GM12892 (cell line): ENCODE measurements at places on chromosomes 12 and 14.

DNA sequence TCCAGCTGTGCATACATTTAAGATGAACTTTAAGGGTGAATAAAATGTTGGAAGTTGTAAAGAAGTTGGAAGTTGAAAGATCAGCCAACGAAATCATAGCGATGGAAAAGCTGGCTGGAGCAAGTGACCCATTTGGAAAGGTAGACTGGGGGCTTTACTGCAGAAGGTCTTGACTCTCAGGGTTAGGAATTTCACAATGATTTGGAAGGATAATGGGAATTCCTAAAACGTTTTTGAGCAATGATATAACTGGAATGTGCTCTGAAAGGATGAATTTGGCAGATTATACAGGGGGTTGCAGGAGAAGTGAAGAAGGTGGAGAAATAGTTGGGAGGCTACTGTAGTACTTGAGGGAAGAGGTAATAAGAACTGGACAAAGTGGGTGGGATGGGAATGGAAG is 27.4 kb downstream of the EMP1 start:
- no peak for DNase-seq

GRCh38 chr12:47819896-47820630 is at the start of gene HDAC7:
Gene HDAC7 (minus strand): TSS chr12:47819903. CDS start chr12:47819785, 118 bp downstream.
- peak; percentile 85 for DNase-seq

DNA sequence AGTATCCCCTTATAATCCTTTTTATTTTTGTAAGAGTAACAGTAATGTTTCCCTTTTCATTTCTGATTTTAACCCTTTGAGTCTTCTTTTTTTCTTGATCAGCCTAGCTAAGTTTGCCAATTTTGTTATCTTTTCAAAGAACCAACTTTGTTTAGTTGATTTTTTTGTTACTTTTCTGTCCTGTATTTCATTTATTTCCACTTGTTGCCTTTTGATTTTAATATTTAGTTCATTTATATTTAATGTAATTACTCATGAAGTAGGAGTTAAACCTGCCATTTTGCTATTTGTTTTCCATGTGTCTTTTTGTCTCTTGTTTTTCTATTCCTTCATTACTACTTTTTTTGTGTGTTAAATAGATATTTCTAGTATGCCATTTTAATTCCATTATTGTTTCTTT is 146.4 kb downstream of the ANO6 start:
- DNase-seq, result no peak

DNA sequence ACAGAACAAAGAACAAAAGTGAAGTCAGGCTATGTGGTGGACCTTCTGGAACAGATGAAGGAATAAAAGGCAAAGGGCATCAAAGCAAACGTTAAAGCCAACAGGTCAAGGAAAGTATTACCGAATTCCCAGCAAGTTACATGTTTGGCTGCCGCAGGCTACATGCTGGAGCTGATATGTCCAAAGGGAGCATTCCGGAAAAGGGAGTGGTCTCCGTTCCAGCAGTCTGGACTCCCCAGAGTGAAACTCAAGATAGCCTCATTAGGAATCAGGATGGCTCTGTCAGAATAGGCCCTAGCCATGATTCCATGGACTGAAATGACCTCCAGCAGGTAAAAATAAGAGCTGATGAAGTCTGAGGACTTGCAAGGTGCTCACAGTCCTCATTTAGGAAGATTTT is 379.8 kb upstream of the PRICKLE1 start:
- DNase-seq, result no peak

- DNase-seq, result no peak
Observed at GRCh38 chr12:60043236-60043635, 447.4 kb downstream of the SLC16A7 start.

- DNase-seq, result no peak
Observed at GRCh38 chr12:46024099-46024498, 33.7 kb upstream of the SCAF11 start.

DNA sequence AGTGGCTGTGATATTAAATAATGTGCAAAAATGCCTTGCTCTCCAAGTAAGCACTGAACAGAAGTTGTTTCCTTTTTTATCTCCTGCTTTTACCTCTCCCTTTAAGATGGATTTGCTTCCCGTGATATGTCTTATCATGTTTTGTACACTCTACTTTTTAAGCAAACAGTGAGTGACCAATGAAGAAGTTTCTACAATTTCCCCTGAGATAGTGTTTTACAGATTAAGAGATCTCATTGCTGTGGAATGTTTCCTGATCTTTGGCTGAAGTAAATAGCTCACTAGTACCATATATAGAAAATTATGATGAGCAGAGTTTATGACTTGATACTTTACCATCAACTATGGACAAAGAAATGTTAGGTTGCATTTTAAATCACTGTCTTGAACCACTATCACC is 184.8 kb upstream of the PDE3A start:
- no peak for DNase-seq

DNA sequence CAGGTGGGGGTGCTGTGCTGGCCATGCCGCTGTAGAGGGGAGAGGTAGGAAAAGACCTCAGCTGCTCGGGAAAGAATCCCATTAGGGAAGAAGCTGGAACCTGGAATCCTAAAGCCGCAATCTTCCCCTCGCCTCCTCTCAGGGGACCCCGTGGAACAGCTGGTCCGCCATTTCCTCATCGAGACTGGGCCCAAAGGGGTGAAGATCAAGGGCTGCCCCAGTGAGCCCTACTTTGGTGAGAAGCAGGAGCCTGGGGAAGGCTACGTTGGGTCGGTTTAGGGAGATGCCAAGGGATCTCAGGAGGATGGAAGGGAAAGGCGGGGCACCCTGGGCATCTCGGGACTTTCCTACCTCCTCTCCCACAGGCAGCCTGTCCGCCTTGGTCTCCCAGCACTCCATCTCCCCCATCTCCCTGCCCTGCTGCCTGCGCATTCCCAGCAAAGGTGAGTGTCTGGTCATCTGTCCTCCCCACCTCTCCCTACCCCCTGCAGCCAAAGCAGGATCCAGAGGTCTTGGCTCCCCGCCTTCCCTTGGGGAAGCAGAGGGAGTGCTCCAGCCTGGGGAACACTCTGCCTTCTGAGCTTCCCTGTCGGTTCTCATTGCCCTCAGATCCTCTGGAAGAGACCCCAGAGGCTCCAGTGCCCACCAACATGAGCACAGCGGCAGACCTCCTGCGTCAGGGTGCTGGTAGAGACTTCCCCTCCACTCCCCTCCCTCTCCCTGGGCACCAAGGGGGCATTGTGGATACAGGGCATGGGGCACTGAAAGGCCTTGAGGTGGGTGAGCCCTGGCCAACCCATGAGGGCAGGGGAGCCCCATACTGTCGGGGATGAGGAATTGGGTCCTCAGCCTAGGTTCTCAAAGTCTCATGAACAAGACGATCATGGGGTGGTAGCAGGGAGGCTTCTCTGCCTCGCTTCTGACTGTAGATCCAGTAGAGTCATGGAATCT is 12.4 kb downstream of the TNS2 start:
- no peak for DNase-seq

DNA sequence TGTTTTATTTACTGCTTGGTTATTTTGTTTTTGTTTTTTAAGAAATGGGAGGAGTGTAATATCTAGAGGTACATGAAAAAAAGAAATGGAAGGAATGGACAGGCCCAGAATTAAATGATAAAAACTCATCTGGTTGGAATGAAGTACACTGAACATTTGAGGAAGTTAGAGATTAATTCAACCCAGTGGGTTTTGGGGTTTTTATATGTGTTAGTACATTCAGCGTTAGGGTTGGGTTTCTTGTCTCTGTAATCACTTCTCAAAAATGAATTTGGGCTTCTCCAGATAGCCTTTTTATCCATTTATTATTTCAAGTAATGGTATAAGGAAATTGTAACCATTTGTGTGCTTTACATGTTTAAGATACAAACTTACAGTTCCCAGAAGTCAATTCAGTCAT is 19.5 kb upstream of the NUP107 start:
- DNase-seq, result no peak

- DNase-seq, result no peak
Observed at GRCh38 chr14:22472466-22472865, 116.6 kb downstream of the DAD1 start.

DNA sequence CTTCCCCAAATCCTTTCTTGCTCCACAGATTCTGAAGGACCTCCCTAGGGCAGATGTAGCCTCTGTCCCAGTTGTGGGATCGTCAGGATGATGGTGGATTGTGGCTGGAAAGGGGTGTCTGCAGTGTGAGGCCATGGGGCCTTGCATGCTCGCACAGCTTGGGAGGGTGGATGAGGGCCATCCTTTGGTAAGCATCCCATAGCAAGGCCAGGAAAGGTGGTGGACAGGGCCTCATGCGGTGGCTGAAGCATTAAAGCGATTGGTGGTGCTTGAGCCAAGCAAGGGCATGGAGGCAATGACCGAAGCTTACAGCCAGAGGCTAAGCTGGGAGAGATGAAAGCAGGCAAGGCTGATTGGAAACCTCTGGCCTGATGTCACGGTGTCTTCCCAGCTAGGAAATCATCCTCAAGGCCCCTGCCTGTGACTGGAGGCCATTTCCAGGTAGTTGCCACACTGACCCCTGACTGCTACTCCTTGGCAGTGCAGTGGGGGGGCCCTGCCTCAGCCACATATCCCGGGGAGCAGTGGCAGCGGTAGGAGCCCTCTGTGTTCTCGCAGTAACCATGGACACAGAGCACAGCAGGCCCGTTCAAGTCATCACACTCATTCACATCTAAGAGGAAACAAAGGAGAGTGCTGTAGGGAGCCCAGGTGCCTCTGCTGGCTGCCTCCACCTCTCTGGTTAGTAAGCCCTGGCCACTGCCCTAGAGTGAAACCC is 7.0 kb downstream of the ISCA2 start:
- no peak for DNase-seq

DNA sequence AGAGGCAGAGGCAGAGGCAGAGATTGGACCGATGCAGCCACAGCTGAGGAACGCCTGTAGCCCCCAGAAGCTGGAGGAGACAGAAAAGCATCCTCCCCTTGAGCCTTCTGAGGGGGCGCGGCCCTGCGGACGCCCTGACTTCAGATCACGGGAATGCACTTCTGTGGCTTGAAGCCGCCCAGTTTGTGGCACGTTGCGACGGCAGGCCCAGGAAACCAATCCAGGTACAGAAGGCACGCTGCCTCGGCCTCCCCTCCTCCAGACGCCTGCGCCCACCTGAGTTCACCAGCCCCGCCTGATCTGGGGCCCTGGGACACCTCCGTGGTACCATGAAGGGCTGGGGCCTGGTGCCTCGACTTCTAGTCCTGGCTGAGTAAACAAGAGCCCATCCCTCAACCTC is 82.0 kb downstream of the NCOR2 start:
- DNase-seq, result no peak

DNA sequence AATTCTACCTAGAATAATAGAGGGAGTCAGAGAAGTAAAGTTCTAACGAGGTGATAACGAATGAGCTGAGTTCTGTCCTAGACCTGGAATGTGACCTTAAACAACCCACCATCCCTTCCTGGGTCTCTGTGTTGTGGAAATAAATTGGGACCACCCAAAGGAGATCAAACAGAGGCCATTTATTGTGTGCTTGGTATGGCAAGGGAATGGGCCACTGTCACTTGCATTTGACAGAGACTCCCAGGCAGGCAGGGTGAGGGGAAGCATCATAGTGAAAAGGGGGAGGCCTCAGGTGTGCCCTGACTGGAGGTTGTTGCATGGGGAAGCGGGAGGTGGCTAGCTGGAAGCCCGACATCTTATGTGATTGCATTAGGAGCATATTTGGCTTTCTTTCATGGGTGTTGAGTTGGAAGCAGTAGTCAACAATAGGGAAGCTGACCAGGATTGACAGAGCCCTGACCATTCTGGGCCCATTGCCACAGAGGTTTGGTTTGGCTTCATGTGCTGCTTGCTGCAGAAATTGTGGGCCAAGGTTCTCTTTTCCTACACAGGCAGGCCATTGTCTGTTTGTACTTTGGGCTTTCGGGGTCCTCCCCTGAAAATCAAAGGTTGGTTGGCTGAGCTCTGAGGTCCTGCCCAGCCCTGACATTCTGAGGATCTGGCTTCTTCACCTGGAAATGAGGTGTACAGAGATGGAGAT is 17.6 kb upstream of the FAM181A start:
- DNase-seq, result no peak

- DNase-seq, result no peak
Observed at GRCh38 chr14:56759094-56759493, 51.2 kb downstream of the OTX2 start.

DNA sequence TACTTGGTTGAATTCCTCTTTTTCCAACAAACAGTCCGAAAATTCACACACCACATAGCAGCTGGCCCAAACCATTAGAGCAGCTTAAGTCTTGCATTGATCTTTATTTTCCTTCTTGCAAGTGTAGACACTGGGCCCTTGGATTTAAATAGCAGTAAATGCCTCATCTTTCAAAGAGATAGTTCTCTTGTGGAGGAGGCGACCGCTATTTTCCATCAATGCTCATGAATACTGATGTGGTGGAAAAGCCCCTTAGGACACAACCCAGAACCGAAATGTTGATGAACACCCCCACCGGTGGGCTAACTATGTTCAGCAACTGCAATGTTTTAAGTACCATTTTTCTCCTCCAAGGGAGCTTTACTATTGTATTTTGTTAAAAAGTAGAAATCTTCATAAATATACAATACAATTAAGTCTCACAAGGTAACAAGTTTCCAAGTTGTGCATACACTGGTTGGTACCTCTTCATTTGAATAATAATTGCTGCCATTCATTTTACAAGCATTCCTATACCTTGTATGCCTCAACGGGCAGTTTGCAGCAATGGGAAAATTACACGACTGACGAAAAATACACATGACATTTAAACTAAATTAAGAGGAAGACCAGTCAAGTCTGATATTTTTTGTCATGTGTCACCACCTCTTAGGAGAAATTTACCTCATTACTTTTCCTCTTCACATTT is 18.0 kb downstream of the NIN start:
- DNase-seq, result no peak

GRCh38 chr12:57869298-57869926 is 22.9 kb upstream of the CTDSP2 start:
- no peak for DNase-seq

- DNase-seq, result no peak
Observed at GRCh38 chr12:21413369-21414277, 23.8 kb upstream of the PYROXD1 start.

DNA sequence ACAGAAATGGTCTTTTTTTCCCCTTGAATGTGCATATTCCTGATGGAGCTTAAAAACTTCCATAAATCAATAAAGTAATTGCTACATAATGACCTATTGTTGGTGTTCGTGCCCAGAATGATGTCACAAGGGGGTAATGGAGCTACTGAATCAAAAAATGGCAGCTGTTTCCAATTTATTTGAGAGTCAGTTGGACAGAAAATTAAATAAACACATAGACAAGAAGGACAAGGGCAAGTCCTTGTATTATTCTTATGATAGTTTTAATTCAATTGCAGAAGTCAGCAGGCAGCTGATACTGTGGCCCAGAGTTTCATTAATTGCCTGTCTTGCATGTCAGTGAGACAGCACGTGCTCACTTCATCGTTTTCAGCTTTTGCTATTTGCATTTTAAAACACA is 473.5 kb downstream of the ETNK1 start:
- no peak for DNase-seq

GRCh38 chr12:64061868-64062375 is 160.2 kb downstream of the KICS2 start:
- no peak for DNase-seq
